GM18507 (cell line): ENCODE measurements at places on chromosomes 5 and 9.

DNA sequence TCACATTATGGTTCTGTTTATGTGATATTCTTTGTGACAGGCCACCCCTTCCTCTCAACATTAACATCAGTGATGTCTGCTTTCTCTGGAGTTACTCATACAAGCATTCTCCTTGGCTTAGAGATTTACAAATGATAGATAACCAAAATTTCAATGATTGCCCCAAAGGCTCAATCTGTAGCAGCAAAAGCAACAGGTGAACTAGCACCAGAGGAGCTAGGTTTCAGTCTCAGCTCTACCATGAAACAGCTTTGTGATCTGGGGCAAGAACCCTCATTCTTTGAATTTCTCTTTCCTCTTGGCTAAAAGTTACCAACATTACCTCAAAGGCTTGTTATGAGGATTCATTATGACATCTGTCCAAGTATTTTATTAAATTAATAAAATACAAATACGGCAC, 120.5 kb downstream of the PPP2R2B start:
- DNase-seq: no peak

DNA sequence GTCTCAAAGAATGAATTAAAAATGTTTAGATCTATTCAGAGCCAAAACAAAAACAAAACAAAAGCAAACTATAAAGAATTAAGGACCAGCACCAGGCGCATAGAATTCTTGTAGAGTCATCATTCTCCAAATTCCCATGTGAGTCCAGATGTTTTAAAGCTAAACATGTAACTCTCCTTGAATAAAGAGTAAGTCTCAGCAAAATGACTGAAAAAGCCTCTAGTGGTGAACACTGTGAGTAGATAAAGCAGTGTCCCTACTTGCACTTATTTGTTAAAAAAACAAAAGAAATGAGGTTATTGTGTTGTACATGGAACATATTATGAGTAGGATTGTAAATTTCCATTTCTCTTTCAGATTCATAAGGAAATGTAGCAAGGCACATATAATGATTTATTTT, 44.0 kb downstream of the NNT start:
- no peak for DNase-seq

- no peak for DNase-seq
These were observed 81.3 kb upstream of the PTPN3 start for GRCh38 chr9:109579191-109579948.

DNA sequence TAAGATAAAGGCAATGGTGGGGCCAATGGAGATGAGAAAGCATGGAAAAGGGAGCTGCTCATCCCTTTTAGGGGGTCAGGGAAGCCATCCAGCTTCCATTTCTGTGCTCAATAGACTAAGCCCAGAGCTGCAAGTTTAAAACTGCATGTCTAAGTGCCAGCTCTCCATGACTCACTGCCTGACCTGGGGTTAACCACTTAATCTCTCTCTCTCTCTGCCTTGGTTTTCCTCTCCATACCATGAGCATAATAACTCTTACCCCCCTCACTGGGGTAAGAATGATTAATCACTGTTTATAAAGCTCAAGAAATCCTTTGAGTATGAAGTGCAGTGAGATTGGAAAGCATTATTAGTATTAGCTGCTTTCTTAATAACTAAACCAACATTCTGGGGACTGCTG, 1382.4 kb upstream of the WWC1 start:
- DNase-seq: no peak

DNA sequence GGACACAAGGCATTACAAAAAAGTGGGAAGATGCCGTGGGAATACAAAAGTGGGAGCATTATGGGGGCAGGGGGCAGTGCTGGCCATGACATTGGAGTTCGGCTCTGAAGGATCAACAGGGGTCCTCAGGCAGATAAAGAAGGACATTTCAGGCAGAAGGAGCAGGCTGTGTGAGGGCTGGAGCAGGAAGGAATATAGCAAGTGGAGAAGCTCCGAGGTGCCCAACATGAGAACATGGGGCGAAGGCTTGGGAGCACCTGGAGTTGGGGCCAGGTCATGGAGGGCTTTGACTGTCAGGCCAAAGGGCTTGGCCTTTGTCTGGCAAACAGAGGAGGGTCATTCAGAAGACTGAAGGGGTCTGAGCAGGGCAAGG, 2.5 kb downstream of the B4GALT7 start:
- DNase-seq: no peak

DNA sequence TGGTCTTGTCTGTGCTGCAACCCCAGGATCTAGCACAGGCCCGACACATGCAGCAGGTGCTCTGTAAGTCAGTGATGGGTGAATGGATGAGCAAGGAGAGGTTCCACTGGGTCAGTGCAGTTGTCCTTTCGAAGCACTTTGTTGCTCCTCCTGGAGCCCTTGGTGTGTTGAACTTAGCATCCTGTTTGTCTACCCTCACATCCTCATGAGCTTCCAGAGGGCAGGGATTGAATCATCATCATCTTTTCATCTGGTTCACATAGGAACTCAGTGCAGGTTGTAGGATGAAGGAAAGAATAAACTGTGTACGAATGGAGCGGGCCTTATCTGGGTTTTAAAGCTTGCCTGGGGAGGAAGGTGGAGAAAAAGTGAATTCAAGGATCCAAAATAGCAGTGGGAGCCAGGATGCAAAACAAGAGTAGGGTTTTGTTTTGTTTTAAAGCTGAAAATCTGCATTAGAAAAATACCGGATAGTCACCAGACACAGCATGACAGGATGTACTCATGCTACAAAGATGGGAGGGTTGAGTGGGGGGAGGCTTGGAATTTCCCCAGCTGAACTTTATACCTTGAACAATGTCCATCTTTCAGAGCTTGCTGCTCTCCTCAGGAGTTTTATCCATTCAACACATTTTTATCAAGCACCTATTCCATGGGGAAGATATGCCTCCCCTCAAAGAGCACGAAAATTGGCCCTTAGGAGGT, 55.8 kb downstream of the PTTG1 start:
- no peak for DNase-seq

DNA sequence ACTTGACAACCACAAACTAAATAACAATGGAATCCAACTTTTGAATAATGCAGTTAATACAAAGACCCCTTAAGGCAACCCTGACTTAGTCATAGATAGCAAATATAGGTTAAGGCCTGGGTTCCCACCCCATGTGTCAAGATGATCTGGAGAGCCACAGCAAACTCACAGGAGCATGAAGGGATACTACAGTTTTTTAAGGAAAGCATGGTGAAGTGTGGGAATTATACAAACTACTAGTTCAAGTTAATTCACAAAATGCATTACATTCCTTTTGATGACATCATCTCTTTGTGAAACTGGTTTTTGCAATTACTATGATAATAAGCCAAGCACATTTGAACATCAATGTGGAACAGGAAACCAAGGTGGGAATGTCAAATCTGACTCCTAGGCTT, 50.6 kb downstream of the LHFPL2 start:
- no peak for DNase-seq

GRCh38 chr9:112337547-112337946, 4.1 kb upstream of the PTBP3 start:
- no peak for DNase-seq

DNA sequence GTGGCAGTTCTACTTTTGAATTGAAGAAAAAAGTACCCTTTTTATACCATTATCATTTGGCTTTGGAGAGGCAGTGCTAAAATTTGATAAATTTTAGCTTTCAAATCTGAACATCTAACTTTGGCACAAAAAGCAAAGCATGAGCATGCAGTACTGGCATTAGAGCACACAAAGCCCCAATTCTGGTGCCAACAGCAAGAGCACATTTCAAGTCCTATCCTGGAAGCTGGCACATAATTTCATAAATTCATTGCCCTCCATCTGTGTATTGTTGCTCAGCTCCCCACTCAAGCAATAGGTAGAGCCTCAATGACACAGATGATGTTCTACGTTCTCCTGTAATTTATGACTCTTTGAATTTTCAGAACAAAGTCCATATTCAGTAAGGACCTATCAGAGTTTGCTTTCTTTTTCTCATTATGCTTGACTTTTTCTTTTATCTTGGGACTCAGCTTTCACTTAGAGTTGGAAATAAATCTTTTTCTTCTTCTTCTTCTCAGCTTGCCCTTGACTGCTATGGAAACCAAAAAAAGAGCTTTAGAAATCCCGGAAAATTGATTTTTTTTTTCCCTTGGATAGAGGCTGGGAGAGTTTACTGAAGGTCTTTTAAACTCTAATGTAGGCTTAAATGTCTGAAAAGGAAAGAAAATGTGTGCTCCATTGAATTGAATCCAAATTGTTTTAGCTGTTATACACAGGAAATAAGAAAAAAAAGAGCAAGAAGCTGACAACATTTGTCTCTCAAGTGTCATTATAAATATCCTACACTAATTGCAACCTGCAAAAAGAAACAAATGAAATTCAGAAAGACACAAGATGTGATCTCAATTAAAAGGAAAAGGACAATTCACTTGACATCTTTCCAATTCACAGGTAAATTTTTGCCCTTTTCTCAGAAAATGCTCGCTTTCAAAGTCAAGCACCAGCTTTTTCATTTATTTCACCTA, 380.8 kb upstream of the CDH18 start:
- no peak for DNase-seq

DNA sequence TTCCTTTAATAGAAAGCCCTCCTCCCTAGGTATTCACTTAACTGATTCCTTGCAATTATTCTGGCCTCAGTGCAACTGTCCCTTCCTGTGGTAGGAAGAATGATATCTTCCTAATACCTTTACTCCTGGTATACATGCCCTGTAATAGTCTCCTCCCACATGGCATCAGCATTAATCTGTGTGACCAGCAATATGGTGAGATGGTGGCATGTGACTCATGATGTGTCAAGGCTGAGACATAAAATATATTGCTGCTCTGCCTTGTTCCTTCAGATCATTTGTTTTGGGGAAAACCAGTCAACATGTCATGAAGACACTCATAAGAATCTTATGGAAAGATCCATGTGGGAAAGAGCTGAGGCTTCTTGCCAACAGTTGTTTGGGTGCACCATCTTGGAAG, 149.1 kb upstream of the TRPM3 start:
- DNase-seq: no peak

DNA sequence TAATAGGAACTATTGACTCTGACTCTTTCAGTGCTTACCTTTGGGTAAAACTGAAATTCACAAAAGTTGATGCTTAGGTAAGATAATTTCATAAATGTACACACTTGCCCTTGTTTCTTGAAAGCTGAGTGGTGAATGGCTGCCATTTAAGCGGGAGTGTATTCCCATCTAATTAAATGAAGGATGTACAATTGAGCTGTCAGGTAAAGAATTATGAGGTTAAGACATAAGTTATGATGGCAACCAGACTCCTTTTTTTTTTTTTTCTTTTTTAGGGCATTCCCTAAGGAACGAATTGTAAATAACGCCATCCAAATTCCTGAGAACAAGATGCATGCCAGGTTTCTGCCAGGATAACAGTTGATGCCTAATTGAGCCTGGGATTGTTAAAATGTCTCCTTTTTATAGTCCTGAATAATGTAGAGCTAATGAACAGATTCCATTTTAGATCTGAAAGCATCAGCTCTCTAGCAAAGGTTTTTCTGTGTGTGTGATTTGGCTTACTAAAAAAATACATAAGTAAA, 199.7 kb downstream of the ISL1 start:
- DNase-seq: no peak

GRCh38 chr9:133991964-133992779, at the start of gene VAV2:
VAV2 (minus strand) TSS chr9:133992324; CDS start chr9:133992278, 46 bp downstream.
- no peak for DNase-seq

GRCh38 chr5:135503871-135504270, 31.9 kb downstream of the NEUROG1 start:
- no peak for DNase-seq

DNA sequence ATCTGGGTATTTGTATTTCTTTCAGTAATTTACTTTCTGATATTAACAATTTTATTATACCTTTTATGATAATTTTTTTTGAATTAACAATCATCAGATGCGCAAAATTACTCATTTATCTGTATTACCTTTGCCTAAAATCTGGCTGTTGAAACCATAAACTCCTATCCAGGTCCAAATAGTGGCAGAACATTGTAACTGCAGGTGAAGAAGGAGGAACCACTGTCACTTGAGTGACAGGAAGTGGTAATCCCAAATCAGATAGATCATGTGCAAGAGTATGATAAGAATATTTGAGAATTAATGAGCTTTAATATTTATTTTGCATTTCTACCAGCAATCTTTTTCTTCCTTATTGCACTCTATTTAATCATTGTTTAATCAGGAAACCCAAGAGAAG, 139.3 kb upstream of the TLE4 start:
- no peak for DNase-seq

- DNase-seq: no peak
These were observed 5.5 kb downstream of the C9orf85 start for GRCh38 chr9:71916834-71917534.

DNA sequence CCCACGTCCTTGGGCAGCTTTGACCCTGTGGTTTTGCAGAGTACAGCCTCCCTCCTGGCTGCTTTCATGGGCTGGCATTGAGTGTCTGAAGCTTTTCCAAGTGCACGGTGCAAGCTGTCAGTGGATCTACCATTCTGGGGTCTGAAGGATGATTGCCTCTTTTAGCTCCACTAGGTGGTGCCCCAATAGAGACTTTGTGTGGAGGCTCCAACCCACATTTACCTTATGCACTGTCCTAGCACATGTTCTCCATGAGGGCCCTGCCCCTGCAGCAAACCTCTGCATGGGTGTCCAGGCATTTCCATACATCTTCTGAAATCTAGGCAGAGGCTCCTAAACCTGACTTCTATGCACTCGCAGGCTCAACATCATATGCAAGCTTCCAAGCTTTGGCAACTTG, 644.2 kb upstream of the CDH9 start:
- DNase-seq: no peak

DNA sequence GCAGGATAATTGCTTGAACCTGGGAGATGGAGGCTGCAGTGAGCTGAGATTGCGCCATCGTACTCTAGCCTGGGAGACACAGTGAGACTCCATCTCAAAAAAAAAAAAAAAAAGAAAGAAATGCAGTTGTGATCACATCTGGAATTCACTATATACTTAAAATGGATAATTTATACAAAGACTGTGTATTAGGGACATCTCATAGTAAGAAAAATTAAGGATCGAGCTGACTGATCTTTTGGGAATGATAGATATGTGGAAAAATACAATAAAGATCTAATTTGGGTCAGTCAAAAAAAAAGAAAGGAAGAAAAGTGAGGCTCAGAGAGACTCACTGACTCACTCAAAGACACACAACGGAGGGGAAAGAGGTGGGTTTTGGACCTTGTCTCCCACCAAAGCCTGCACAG, 73.2 kb upstream of the STXBP1 start:
- DNase-seq: no peak
